ENCODE measurements at places on chromosomes 5 and 9.

GRCh38 chr9:96418920-96419690 is 935 bp upstream of the ZNF367 start:
- peak; percentile 65 for DNase-seq

DNA sequence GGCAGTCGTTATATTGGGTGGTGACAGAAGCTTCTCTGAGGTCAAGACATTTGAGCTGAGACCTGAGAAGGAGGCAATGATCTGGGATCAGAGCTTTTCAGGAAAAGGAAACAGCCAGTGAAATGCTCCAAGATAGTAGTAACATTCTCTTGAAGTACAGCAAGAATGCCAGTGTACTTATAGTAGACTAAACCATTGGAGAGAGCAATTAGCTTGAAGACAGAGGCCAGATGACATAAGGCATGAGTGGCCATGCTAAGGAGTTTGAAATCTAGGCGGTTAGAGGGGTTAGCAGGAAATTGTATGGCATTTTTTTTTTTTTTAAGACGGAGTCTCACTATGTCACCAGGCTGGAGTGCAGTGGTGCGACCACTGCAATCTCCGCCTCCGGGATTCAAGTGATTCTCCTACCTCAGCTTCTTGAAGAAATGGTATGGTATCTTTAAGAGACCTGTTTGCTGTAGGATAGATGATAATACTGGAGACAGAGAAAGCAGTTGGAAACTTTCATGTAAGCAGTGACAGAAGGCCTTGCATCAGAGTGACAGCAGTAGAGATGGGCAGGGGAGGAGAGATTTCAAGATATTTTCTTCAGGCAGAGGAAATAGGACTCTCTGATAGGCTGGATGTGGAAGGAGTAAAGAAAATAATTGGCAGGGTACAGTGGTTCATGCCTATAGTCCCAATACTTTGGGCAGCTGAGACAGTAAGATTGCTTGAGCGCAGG is 482.2 kb upstream of the PAPPA start:
- DNase-seq: no peak

GRCh38 chr5:124627815-124628595 is 118.4 kb downstream of the ZNF608 start:
- no peak for DNase-seq

DNA sequence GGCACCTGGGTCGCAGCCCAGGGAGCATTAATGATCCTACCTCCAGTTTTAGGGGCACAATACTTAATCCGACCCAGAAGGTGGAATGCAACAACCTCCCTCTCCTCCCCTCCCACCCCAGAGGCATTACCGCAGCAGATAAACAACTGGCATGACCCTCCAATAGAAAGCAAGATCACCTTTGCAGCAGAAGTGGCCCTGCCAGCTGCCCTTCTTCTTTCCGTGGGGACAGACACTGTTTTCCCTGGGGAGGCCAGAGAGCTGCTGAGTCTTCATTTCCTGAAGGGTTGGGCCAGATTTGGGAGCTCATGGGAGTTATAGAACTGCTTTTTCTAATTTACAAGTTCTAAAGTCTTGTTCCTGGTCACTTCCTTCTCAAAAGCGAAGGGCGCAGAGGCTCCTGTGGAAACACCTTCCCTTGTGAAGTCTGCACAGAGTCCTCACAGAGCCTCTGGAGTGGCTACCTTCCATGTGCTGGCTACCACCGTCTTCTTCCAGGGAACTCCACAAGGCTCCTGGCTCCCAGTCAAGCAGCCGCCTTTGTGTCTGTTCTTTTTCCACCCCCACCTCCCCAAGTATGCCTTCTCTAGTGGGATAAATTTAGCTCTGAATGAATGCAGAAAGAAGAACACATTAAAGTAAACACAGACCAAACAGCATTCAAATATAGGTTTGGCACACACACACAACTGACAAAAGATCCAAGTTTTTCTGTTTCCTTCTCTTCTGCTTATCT is 8.0 kb upstream of the PALM2AKAP2 start:
- DNase-seq: no peak

DNA sequence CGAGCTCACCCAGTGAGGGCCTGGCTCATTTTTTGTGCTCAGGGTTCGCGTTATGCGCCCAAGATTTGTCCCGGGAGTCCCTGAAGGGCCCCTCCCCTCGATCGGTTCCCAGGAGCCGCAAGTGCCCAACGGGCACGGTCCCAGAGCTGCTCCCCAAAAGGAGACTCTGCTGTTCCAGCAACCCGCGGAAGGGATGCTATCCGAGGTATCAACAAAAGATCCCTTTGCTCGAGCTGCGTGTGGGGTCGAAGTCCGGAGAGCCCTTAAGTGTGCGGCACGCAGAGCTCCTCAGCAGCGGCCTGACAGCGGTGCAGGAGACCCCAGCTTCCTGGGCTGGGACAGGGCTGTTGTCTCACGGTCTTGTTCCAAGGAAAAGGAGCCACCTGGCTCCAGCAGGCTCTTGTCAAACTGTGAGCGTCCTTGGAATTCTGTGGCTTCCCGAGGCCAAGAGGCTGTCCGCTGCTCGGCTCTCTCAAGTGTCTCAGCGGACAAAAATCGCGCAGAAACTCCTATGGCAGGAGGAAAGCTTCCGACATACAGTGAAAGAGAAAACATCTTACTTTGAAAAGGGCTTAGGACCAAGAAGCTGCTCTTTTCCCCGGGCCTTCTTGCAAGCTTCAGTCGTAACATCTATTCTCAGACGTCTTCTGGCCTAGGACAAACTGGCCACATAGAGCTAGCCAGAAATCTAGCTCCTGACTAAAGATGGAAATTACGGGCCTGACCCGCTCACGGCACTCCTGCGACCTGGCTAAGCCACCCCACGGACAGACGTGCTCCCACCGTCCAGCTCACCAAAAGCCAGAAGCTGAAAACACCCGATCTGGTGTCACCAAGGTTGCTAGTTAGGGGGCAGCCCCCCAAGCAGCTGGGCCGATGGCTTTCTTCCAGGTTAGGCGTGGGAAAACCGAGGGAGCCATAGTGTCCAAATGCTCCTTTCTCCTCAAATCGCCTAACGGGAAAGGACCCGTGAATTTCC is 2.6 kb upstream of the FOXB2 start:
- DNase-seq: no peak

DNA sequence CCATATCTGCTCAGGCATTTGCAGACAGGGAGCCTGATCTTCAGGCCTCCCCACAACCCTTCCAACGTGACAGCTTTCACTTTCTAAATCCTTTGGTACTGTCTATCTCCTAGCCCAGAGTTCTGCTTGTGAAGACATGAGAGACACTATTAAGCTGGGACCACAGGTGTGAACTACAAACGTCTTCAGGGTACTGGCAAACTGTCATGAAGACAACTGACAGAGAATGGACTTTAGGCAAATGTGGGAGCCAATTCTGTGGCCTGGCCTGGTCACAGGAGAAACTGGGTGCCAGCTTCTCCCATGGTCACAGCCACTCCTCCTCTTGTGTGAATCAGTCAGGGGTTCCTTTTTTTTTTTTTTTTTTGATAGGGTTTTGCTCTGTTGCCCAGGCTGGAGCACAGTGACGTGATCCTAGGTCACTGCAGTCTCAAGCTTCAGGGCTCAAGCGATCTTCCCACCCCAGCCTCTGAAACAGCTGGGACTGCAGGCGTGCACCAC is 10.4 kb downstream of the TRIM14 start:
- peak; percentile 57 for DNase-seq

All from CD4-positive, alpha-beta T cell treated with Interleukin-17A for 4 hours (primary cell).